NCI-H1417 treated with DMSO at 0.1 percent for 48 hours (cell line): ENCODE measurements at places on chromosomes 7 and 10.

DNA sequence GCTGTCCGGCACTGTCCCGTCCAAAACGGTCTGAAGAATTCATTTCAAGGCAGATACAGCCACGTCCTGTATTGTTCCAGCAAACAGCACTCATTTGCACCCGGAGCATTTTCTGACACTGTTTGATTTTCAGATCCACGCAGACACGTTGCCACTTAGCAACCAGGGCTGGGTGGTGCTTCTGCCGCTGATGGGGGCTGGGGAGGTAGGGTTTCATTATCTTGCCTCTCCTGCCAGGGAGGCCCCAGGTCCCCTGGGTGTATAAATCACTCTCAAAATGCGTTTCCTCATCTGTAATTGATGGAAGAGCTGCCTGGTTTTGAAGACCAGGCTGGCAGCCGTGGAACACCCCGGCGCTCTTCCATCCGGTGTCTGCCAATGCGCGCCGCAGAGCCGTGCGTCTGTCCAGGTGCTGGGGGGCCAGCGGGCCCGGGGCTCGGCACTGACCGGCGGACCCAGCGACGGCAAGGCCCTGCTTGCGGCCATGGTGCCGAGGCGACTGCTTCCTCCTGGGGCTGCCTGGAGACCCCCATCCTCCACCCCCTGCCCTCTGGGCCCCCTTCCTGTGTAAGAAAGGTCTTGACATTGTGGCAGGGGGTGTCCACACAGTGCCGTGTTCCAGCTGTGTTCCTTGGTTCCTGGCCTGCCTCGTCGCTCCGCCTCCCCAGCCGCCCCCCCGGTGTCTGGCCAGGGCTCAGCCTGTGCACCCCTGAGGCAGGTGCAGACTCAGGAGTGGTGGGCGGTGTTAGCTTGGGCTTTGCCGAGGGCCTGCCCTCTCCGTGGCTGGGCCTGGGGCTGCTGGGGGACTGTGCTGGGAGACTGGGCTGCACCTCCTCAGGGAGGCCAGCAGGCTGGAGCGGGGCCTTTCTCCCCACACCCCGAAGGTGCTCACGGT is 16.6 kb downstream of the ADGRA1 start:
- no peak for DNase-seq

- no peak for DNase-seq
Measured at GRCh38 chr10:124341768-124342135, 77.0 kb downstream of the OAT start.

DNA sequence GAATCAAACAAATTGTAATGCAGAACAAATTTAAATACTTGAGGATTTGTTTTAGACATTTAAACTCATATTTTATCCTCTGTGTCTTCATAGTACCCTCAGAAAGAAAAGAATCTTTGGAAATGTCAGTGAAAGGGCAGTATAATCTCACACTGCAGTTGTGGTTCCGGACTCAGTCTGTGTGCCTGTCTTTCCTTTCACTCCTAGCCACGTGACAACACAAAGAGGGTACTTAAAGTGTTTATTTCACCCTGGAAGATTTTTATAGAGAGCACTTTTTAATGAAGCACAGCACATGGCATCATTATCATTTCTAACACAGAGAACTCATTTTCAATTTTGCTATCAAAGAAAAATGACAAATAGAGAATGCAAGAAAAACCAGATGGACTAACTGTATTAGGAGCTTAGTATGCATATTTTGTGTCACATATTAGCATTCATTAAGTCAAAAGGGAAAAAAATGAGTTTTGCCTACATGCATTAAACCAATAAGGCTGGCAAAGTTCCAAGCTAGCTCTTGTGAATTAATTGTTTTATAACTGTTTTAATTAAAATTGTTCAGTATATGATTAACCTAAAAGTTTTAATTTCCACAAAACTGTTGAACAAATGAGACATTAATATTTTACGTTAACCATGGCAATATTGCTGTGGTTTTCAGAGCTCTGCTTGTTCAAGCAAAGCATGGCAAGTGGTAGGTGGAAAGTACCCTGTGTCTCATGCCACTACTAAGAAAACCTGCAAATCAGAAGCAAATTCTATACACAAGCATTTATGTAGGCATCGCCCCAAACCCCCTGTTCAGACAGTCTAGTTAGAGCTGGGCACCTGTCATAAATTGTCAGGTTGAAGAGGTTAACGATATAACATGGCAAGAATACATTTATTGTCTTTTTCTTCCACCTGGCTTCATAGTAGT is 65.9 kb downstream of the AUTS2 start:
- DNase-seq, result no peak

GRCh38 chr10:113732966-113733365 is 18.5 kb upstream of the PLEKHS1 start:
- DNase-seq, result no peak

DNA sequence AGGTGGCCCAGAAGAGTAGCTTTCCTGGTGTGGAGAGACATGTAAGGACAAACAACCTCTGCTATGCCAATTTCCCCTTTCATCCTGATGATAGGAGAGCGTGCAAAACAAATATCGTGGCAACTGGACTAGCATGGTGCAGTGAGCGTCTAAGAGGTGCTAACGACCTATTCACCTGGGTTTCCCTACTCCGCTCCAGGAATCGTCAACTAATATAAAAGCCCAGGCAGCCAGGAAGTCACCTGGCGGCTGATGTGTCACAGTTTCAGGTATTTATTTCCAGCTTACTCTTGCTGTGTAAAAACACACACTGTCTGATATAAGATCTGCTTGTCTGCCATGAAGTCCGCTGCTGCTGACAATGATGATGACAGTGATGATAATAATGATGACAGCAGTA is 56.5 kb upstream of the EFCAB10 start:
- peak; percentile 66 for DNase-seq

DNA sequence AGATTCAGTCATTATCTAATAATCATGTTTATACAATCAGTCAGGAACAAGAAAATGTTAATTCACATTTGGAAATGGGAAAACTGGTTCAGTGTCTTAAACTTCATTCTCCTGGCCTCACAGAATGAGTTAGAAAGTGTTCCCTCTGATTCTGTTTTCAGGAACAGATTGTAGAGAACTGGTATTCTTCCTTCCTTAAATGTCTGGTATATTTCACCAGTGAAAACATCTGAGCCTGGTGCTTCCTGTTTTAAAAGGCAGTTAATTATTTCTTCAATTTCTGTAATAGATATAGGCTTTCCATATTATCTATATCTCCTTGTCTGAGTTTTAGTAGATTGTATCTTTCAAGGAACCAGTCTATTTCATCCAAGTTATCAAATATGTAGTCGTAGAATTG is 97.1 kb upstream of the TMEM168 start:
- no peak for DNase-seq

DNA sequence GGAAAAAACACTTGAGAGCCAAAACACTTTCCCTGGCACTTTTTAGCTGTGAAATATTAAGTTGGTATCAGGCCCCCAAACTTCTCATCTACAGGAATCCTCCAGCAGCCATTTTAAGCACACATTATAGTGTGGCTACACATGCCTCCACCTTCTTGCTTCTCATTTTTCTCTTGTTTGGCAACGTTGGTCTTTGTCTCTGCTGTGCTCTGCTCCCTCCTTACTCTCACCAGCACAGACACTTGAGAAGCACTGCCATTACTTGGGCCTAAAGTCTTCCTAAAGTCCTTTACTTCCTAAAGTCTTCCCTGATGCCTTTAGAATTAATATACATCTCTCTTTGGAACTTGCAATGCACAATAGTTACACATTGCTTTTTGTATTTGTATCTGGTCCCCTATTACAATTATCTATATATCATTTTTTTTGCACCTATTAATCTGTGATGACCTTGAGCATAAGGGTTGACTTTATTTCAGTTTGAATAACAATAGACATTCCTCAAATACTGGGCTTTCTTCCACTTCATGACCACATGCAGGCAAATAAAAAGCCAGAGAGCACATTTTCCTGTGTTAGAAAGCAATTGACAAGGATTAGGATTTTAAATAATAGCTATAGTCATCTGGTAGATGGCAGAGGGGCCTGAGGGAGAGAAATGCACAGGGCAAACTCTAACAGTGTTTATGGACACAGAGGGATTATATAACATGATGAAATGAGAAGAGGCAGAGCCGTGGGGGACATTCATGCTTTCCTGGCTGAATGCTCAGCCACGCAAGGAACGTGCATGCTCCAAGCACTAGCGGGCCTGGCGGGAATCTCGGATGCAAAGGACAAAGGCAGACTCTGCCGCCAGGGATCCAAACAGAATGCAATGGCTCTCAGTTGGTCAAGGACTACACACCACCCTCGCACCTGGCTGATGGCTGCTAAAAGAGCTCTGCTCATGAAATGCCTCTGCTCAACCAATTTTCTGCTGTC is 99.3 kb downstream of the CDC14C start:
- no peak for DNase-seq

DNA sequence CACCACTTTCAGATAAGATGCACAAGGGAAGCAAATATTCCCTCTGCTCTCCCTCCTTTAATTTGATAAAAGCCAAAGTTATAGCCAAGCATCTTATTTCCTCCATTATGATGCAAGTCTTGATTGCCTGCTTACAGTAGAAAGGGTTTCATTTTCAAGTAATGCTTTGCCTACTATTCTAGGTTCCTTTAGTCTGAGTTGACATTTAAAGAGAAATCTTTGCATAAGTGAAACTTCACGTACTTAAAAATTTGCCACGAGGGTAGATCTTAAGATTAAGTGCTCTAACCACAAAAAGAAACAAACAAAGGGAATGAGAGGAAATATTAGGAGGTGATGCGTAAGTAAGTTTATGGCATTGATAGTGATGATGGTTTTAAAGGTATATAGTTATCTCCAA is 78.1 kb upstream of the VWDE start:
- DNase-seq, result no peak

DNA sequence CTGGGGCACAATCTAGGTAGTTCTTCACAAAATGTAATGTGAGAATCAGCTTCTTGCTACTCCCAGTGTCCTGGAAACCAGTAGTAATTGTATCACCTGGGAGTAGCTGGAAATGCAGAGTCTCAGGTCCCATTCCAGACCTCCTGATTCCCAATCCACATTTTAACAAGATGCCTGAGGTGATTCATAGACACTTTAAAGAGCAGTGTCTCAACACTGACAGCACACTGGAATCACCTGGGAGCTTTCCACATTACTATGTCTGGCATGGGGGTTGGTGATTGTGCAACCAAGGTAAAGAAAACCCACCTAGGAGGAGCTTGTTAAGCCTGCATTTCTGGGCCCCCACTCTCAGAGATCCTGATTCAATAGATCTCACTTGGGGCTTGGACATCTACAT is 11.1 kb downstream of the DPY19L1 start:
- no peak for DNase-seq

DNA sequence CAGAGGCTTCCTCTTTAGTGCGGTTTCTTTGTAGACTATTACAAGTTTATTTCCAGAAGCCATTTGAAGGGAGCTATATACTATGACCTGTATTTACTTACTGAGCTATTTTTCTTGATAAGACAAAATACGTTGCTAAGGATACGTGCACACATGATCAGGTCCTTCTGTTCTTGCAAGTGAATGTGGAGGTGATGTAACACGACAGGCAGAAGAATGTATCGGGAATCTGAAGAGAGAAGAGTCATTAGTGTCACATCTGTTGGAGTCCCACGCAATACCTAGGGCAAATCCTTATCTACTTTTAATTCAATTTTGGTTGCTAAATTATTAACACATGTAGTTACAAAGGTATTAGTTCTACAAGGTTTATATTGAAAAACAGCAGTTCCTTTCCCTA is 284.6 kb upstream of the IMMP2L start:
- no peak for DNase-seq

DNA sequence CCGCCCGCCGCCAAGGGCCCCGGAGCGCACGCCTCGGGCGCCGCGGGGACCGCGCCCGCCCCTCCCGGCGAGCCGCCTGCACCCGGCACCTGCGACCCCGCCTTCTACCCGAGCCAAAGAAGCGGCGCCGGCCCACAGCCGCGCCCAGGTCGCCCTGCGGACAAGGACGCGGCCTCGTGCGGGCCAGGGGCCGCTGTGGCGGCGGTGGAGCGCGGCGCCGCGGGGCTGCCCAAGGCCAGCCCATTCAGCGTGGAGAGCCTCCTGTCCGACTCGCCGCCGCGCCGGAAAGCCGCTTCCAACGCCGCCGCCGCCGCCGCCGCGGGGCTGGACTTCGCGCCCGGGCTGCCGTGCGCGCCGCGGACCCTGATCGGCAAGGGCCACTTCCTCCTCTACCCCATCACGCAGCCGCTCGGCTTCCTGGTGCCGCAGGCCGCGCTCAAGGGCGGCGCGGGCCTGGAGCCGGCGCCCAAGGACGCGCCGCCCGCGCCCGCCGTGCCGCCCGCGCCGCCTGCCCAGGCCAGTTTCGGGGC is 3.5 kb downstream of the UNCX start:
- no peak for DNase-seq

GRCh38 chr10:123573236-123574108 is 92.7 kb upstream of the GPR26 start:
- DNase-seq, result no peak

GRCh38 chr10:60894786-60895185 is 49.2 kb downstream of the RHOBTB1 start:
- DNase-seq, result no peak

- no peak for DNase-seq
Measured at GRCh38 chr7:5636914-5637313, 144.5 kb downstream of the RNF216 start.

DNA sequence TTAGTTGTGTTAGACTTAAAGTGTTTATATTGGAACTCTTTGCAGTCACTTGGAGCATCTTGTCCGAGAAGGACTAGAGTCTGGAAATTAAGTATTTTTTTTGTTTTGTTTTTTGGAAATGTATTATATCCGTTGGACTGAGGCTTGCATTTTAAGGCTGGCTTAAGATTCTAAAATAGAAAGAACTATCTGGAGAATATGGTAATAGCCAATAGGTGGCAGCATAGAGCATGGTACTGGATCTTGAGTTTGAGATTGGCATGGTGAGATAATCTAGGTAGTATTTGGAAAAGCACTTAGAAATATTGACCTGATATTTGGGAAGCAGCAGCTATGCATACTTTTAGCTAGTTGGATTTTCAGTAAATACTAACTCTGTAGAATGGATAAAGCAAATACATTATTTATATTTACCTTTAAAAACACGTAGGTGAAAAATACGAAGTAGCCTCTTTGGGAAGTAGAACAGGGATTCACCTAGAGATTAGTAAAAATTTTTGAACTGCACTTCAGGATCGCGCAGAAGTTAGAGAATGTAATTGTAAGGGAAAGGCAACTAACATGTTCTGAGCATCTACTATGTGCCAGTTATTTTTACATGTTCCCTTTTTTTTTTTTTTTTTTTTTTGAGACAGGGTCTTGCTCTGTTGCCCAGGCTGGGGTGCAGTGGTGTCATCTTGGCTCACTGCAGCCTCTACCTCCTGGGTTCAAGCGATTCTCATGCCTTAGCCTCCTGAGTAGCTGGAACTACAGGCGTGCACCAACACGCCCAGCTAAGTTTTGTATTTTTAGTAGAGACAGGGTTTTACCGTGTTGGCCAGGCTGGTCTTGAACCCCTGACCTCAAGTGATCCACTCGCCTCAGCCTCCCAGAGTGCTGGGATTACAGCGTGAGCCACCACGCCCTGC is 78.6 kb downstream of the LCOR start:
- no peak for DNase-seq
